ENCODE measurements at places on chromosomes 11 and 22. TPM values are rescaled to one million over a fixed set of nuclear protein-coding genes. Genes with fewer than 3 reads are reported as not detected.

ELFN2 gene
- 3.2 TPM for total RNA-seq

TRMT112 gene
- total RNA-seq: 259 TPM

UCP3 gene
- total RNA-seq: 0.10 TPM

CD248 gene
- total RNA-seq: 1.1 TPM

SPINDOC gene
- 33.3 TPM for total RNA-seq

IFITM10 gene
- total RNA-seq: not detected

CELSR1 gene
- total RNA-seq: 9.5 TPM

MISFA gene
- not detected for total RNA-seq

SCN2B gene
- total RNA-seq: not detected

NAV2 gene
- 42.0 TPM for total RNA-seq

OR4A16 gene
- total RNA-seq: not detected

GP1BB gene
- 0.78 TPM for total RNA-seq

ABCC8 gene
- total RNA-seq: not detected

DEUP1 gene
- not detected for total RNA-seq

C11orf86 gene
- total RNA-seq: not detected

MUC5B gene
- not detected for total RNA-seq

SMIM38 gene
- total RNA-seq: not detected

TMPRSS4 gene
- total RNA-seq: not detected

TREH gene
- total RNA-seq: not detected

PGR gene
- total RNA-seq: not detected

CNIH2 gene
- total RNA-seq: not detected

PATZ1 gene
- 20.4 TPM for total RNA-seq

GGT5 gene
- 12.8 TPM for total RNA-seq

TMA7B gene
- total RNA-seq: not detected

TMEM151A gene
- total RNA-seq: 0.58 TPM

PRDM10 gene
- 7.9 TPM for total RNA-seq

SPDYC gene
- total RNA-seq: not detected

OR8B2 gene
- total RNA-seq: not detected

HEPHL1 gene
- not detected for total RNA-seq

IGLL1 gene
- not detected for total RNA-seq

NNMT gene
- total RNA-seq: 240 TPM

PANX3 gene
- total RNA-seq: not detected

MPEG1 gene
- total RNA-seq: not detected

FOLR2 gene
- total RNA-seq: not detected

SMIM35 gene
- total RNA-seq: 0.12 TPM

POU2AF2 gene
- not detected for total RNA-seq

FOLR1 gene
- 1.2 TPM for total RNA-seq

APOA4 gene
- not detected for total RNA-seq

TNNT3 gene
- total RNA-seq: not detected

SPI1 gene
- not detected for total RNA-seq

APOC3 gene
- not detected for total RNA-seq

TPBGL gene
- total RNA-seq: 1.3 TPM

Data from glomerular endothelial cell (primary cell).